Suprapubic skin (tissue), 4 donors: ENCODE measurements at places on chromosomes 6 and 20. TPM values are rescaled to one million over a fixed set of nuclear protein-coding genes. Genes with fewer than 3 reads are reported as not detected.

The ADAM33 gene
- 16.5 TPM for total RNA-seq

The TFAP2D gene
- total RNA-seq: not detected

The CLPSL2 gene
- total RNA-seq: not detected

The DAAM2 gene
- 12.6 TPM for total RNA-seq

The DCDC2 gene
- 0.16 TPM for total RNA-seq

The ALDH8A1 gene
- 2.4 TPM for total RNA-seq

The GLYATL3 gene
- not detected for total RNA-seq

The PHACTR3 gene
- 2.4 TPM for total RNA-seq

The RCAN2 gene
- total RNA-seq: 13.8 TPM

The XKR7 gene
- not detected for total RNA-seq

The PRDM13 gene
- total RNA-seq: not detected

The SOX18 gene
- 0.79 TPM for total RNA-seq

The OPRL1 gene
- total RNA-seq: 0.68 TPM

The SEL1L2 gene
- not detected for total RNA-seq

The ZNF831 gene
- total RNA-seq: 0.16 TPM

The BFSP1 gene
- total RNA-seq: 1.7 TPM

The HNF4A gene
- not detected for total RNA-seq

The PRSS16 gene
- total RNA-seq: 15.3 TPM

The TGM3 gene
- 46.0 TPM for total RNA-seq

The KCTD20 gene
- total RNA-seq: 52.1 TPM

The MACROD2 gene
- 16.2 TPM for total RNA-seq
